Neural crest cell (in vitro differentiated cells): ENCODE measurements at places on chromosomes 13 and 19.

GRCh38 chr13:97441368-97441767 lies 7.4 kb downstream of the RAP2A start:
- no peak for DNase-seq

DNA sequence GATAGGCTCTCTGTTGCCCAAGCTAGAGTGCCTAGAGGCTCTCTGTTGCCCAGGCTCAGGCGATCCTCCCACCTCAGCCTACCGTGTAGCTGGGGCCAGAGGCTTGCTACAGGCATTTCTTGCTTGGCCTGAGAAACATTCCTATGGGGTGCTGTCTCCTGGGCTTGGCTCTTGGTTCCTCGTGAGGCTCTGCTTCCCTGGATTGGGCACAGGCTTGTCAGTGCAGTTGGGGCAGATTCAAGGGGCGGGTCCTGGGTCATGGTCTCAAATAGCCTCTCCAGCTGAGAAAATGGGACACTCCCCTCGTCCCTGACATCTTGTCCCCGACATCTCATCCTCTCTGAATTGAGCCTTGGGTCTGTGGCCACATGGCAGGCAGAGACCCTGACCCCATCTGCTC lies 4.9 kb downstream of the TSSK6 start:
- no peak for DNase-seq

- no peak for DNase-seq
Observed at GRCh38 chr19:19170873-19171672, 1.0 kb upstream of the MEF2B start.

- no peak for DNase-seq
Observed at GRCh38 chr13:94119360-94119936, 360.0 kb downstream of the DCT start.

DNA sequence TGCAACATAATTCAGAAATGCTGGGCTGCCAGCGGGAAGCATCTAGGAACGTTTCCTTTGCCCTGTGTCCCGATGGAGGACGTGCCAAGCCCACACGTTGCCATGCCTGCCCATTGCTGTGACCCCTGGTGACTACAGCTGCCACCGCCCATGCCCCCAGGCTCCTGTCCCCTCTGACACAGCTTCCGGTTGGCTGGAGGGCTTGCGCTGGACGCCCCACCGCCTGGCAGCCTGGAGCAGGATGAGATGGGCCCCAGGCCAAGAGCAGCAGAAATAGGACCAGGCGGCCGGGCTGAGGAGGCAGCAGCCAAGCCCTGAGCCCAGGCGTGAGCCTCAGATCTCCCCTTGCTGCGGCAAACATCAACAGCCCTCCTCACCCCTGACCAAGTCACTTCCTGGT lies 125.9 kb downstream of the COL4A2 start:
- no peak for DNase-seq

GRCh38 chr19:32824191-32824751 lies 45.3 kb downstream of the SLC7A9 start:
- DNase-seq: no peak

GRCh38 chr13:21625366-21625765 lies 21.4 kb upstream of the MICU2 start:
- DNase-seq: no peak

DNA sequence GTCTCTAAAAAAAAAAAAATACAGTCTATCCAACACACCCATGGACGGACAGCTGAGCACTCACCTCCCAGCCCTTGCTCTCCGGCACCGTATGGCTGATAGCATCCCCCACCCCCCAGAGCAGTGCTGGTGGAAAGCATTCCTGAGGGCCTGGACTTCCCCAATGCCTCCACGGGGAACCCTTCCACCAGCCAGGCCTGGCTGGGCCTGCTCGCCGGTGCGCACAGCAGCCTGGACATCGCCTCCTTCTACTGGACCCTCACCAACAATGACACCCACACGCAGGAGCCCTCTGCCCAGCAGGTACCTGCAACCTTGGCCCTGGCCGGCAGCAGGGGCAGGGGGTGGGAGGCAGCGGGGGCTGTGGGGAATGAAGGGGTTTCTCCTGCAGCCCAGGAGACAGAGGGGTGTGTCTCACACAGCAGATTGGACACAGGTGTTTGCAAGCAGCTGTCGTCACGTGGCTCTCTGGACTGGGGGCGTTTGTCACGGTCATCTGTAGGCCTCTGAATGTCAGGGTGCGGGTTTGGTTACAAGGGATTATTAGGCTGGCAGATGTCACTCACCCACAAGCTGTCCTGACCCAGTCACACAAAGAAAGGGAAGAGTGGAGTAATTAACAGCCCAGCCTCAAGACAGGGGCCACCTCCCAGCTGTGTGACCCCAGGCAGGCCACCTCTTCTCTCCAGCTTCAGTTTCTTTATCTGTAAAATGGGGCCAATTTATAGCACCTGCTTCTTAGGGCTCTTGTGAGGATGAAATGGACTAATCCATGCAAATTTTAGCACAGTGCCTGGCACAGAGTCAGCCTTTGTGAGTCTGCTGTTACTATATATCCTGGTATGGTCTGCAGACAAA lies 19.3 kb downstream of the PLD3 start:
- no peak for DNase-seq

DNA sequence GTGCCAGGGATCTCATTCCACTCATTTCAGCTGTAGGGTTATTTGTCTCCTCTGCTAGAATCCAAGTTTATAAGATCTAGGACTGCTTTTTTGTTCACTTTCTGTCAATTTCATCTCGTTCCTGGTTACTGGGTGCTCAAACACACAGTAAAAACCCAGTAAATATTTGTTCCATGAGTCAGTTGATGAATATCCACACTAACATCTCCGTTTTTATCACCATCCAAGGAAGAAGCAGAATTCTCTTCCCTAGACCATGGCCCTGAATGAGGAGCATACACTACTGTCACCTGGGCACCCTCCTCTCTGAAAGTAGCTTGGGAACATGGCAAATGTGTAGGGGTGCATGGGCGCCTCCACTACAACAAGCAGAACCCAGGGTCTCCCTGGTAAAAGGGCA lies 390.8 kb downstream of the FOXO1 start:
- no peak for DNase-seq

DNA sequence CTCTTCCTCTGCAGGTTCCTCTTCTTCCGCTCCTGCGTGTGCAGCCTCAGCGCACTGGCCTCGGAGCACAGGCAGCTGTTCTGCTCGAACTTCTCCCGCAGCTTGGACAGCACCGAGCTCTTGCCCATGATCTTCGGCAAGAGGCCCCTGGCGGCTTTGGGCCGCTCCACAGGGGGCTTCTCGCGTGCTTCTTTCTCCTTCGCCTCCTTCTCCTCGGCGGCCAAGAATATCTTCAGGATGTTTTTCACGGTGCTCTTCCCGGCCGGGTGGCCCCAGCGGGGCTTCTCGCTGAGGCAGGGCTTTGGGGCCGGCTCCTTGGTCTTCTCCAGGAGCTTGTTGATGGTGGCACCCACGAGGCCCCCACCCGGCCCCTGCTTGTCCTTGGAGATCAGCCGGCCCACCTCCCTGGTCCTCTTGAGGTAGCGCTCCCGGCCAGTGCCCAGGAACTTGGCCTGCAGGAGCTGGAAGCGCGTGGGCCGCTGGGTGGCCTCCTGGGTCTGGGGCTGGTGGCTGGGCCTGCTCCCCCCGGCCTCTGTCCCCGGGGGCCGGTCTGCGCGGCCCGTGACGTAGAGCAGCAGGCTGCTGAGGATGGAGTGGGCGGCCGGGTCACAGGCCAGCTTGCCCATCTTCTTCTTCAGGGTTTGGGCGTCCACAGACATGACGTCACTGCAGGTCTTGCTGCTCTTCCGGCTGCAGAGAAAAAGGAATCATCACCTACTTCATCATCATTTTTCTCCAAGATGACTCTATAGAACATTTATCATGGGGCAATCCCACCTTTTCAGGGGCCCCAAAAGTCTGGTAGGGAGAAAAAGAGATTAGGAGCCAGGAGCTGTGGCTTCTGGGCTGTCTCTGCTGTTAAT lies 43.8 kb upstream of the GRTP1 start:
- DNase-seq: no peak

GRCh38 chr13:85650613-85651012 lies 148.6 kb downstream of the SLITRK6 start:
- DNase-seq: no peak

GRCh38 chr13:110382229-110382628 lies 75.1 kb downstream of the COL4A2 start:
- DNase-seq: no peak

GRCh38 chr19:11843722-11844121 lies 4.8 kb upstream of the ZNF439 start:
- no peak for DNase-seq

DNA sequence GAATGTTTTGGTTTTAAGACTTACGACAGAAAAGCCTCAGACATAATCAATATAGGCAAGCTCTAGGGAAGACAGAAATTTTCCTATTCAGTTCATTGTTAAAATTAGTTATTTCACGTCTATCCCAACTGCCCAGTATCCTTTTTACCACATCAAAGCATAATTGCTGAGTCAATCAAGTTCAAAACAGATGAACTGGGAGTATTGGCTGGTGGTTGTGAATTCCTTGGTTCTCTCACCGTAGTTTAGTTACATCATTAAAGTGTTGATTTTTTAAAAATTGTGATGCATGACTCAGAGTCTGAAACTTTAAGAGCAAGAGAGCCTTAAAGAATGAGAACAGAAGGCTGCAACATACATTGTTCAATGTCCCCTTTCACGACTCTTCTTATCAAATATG lies 143.3 kb upstream of the FREM2 start:
- no peak for DNase-seq

DNA sequence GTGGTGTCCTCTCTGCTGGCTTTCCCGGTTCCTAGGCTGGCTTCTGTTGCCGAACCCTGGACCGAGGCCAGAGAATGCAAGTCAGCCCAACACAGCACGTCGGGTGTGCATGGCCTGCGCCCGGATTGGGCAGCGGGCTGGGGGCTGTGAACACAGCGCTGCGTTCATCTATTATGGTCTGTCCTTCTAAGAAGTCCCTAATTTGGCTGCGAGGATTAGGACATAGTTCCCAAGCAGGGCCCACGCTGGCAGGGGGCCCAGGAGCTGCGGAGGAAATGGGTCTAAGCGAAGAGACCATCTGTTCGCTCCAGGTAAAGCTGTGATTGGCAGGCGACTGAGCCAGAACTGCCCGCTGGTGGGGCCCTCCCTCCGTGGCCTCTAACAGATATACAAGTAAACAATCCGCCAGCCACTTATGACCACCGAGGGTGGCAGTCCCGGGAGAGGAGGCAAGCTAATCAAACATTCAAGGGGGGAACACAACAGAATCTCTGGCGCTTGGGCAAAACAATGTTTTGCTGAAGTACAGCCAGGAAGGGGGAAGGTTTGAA lies 6.0 kb downstream of the SYCE2 start:
- no peak for DNase-seq

GRCh38 chr19:39410831-39411080 lies 1.7 kb upstream of the PLEKHG2 start:
- no peak for DNase-seq

GRCh38 chr13:65460136-65460535 lies 1770.0 kb downstream of the PCDH9 start:
- no peak for DNase-seq

DNA sequence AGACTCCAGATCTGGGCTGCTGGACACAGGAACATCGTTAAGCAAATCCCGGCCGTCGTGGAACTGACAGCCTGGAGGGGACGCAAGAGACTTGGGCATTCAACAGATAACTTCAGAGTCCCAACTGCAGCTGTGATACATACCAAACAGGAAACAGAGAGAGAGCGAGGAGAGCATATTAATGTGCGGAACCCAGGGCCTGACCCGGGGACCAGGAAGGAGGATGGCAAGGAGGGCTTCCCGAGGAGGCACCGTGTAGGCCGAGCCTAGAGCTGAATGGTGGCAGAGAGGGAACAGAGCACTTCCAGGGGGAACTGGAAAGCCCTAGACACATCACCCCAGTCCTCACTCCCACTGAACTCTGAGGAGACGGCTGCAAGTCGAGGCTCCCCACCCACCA lies 68.1 kb downstream of the SIPA1L3 start:
- no peak for DNase-seq

- DNase-seq: no peak
Observed at GRCh38 chr19:1038978-1039645, 795 bp upstream of the ABCA7 start.
